HT-29 (cell line): ENCODE measurements at places on chromosomes 6 and 20.

DNA sequence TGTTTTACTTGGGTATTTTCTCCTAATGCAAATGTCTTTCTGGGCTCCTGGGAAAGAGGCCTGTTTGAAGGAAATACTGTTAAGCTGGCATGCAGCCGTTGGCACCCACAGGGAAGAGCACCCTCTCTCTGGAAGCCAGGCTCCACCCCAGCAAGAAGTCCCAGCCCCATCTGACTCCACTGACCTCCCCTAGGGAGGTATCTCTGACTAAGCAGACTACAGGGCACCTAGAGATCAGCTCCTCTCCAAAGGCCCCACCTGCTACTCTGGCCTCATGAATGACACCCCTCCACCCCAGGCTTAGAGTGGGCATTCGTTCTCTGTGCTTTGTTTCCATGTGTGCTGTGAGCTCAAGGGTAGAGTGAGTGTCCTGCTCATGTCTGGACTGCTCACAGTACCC lies 6.4 kb upstream of the MDGA1 start:
- no peak for DNase-seq

DNA sequence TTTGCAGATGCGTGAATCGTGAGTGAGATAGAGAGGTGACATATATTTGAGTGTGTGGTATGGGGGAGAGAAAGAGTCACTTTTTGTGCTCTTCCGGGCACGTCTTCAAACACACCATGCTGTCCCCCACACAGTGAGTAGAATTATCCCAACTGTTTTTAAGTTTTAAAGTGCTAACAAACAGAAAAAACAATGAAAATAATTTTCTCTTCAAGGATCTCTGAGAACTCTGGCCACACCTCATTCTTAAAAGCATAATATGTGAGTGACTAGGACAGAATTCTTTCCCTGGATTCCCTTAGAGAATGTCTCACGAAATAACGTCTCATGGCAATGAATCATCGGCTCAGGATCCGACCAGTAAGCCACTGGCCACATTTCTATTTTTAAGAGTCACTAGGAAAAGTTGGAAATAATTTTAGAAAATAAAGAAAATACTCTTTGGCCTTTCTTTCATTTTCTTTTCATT lies 235.7 kb upstream of the ZNF217 start:
- DNase-seq, result peak; percentile 73

GRCh38 chr6:117270843-117271507 lies 5.6 kb downstream of the VGLL2 start:
- DNase-seq, result no peak

DNA sequence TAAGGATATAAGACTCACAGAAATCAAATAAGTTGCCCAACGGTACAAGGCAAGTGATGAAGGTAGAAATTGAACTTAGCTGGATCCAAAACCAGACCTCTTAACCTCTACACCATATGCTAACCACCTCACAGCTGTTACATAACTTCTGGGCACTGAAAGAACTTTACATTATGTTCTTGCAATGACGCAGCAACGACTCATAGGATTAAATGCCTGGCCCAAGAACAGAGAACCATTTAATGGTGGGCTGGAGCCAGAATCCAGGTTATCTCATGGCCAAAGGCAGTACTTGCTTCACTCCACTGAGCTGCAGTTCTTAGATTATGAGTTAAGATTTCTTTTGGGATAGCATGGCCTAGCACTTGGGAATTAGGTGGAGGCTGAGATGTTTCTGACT lies 4.4 kb downstream of the TRMT6 start:
- peak; percentile 13 for DNase-seq

DNA sequence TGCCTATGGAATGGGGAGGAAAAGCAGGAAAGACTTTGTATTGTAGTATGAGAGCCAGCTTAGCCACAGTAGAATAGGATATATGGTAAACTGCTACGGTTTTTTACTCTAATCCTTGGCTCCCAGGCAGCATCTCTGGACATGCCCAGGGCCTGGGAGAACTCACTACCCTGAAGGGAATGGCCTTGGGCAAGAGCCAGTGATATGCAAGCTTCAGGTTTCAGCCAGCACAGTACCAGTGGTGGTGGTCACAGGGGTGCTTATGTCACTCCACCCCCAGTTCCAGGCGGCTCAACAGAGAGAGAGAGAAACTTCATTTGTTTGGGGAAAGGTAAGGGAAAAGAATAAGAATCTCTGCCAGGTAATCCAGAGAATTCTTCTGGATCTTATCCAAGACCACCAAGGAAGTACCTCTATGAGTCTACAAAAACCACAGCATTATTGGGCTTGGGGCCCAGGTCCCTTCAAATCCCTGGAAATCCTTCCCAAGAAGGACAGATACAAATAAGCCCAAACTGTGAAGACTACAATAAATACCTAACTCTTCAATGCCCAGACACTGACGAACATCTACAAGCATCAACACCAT lies 121.2 kb downstream of the THBS2 start:
- no peak for DNase-seq

GRCh38 chr6:11497881-11498280 lies 39.7 kb upstream of the TMEM170B start:
- DNase-seq, result no peak

DNA sequence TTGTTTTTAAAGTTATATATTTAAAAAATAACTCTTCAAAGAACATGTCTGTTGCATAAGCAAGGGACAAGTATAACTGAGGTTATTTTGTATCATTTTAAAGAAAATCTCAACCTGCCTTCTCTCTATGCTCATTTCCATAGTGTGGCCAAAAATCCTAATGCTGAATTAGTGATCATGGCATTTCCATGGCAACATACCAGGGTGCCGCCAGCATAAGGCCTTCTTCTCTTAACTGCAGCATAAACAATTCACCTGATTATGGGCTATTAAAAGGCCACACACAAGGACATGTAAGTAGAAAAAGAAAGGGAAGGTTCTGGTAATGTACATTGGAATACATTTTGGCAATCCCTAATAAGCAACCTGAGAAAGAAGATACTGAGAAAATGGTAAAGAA lies 95.1 kb upstream of the RNF217 start:
- DNase-seq, result no peak

- no peak for DNase-seq
Measured at GRCh38 chr20:22499515-22500166, 84.7 kb downstream of the FOXA2 start.

GRCh38 chr20:47970282-47970903 lies 185.1 kb upstream of the SULF2 start:
- DNase-seq, result no peak

GRCh38 chr6:102717737-102718456 lies 1324.4 kb downstream of the GRIK2 start:
- no peak for DNase-seq

GRCh38 chr20:50041246-50041873 lies 58.6 kb downstream of the SNAI1 start:
- DNase-seq, result peak; percentile 28

- DNase-seq, result no peak
Measured at GRCh38 chr6:162864911-162865310, 137.1 kb downstream of the PACRG start.

GRCh38 chr20:58684291-58684690 lies 8.3 kb upstream of the NPEPL1 start:
- no peak for DNase-seq

- DNase-seq, result no peak
Measured at GRCh38 chr20:64229507-64230061, 26.0 kb upstream of the PCMTD2 start.

DNA sequence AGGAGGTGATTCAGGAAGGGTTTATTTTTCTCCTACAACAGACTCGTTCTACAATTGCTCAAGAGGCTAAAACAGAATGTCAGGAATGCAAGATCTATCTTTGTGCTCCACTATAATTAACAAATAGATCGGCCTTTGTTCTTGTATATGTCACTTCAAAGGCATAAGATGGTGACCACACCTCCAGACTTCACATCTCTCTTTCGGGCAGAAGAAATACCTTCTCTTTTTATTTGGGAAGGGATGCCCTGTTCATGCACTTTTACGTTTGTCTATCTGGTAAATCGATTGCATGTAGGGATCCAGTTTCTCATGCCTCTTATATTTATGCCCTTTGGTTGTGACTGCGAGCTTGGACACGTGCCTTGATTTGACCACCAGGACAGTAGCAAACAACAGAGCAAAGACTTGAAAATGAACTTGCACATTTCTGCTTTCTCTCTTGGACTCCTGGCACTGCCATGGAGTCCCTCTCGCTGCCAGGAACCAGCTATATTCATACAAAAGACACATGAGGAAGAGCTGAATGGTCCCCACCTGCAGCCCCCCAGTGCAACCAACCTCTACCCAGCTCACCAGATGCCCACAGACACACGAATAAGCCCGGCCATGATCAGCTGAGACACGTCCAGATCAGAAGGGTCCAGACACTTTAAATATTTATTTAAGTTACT lies 219.8 kb upstream of the STXBP5 start:
- no peak for DNase-seq

DNA sequence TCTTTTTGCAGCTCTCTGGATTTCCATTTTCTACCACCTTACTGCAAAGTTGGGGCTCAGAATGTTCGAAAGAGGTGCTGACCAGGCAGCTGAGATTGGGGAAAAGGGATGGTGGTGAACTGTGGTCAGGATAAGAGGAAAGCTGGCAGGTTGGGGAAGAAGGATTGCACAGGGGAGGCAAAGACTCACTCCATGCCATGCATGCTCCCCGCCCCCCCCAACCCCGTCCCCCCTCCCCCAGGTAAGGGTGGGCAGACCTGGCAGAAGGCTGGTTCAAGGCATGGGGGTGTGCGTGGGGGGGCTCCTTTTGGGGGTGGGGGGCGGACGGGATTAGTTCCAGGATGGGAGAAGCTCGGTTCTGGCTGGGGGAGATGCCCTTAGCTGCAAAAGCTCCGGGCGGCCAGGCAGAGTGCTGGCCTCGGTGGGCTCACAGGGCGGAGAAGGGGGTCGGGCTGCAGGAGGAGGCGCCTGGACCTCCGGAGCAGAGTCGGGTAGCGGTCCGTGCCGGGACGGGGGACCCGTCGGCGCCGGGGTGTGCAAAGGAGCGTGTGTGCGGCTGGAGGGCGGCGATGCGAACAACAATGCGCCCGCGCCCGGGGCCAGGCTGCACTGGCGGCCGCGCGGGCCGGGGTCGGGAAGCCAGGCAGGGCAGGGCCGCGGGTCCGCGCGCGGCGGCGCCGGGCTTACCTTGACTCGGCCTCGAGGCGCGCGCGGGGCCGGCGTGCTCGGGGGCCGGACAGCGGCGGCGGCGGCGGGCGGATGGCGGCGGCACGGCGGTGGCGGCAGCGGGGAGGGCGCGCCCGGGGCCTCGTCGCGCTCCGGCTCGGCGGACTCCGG lies 880 bp downstream of the ADNP start:
- peak; percentile 28 for DNase-seq

DNA sequence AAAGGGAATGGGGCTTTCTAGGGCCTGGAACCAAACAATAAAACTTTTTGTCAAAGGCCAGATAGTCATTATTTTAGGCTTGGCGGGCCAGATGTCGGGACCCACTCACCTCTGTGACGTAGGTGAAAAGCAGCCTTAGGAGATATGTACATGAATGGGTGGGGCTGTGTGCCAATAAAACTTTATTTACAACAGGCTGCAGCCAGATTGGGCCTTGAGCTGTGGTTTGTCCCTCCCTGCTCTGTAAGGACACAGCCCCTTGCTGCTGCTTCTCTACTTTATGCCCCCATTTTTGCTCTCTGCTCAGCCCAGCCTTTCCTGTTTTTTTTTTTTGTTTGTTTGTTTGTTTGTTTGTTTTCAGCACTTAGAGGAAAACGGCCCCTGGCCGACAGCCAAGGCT lies 32.7 kb downstream of the CDH4 start:
- no peak for DNase-seq
